Dermis microvascular lymphatic vessel endothelial cell (primary cell): ENCODE measurements at places on chromosomes 11 and 22. TPM values are rescaled to one million over a fixed set of nuclear protein-coding genes. Genes with fewer than 3 reads are reported as not detected.

MFNG gene
- 97.7 and 197 TPM in 2 replicates for total RNA-seq

OR9I1 gene
- total RNA-seq: not detected in 2 replicates

APOL3 gene
- 118 and 218 TPM in 2 replicates for total RNA-seq

TSPAN18 gene
- total RNA-seq: 26.3 and 47.2 TPM in 2 replicates

GAL gene
- total RNA-seq: 0.76 and 2.4 TPM in 2 replicates

RHOD gene
- 16.9 and 24.0 TPM in 2 replicates for total RNA-seq

OR51B5 gene
- not detected in 2 replicates for total RNA-seq

ANKRD13D gene
- 17.7 and 24.8 TPM in 2 replicates for total RNA-seq

OR8G1 gene
- under 0.01 TPM in 1 of 2 replicates, not detected in the other for total RNA-seq

LRP5 gene
- total RNA-seq: 55.8 and 107 TPM in 2 replicates

OR52E8 gene
- total RNA-seq: not detected in 2 replicates

OR8D4 gene
- not detected in 2 replicates for total RNA-seq

CYTH4 gene
- total RNA-seq: 0.13 TPM in 2 replicates

DSCAML1 gene
- total RNA-seq: not detected in 2 replicates

OR5B21 gene
- not detected in 2 replicates for total RNA-seq

FAM111B gene
- total RNA-seq: 11.0 and 14.4 TPM in 2 replicates

SMC1B gene
- total RNA-seq: under 0.01 TPM in 2 replicates

ADORA2A gene
- 2.7 and 3.0 TPM in 2 replicates for total RNA-seq

TMEM191B gene
- total RNA-seq: 0.13 and 0.77 TPM in 2 replicates

GRAP2 gene
- not detected in 2 replicates for total RNA-seq

SMTNL1 gene
- not detected in 2 replicates for total RNA-seq

AP2A2 gene
- 25.9 and 37.6 TPM in 2 replicates for total RNA-seq

RASL10A gene
- 2.3 and 11.4 TPM in 2 replicates for total RNA-seq

SLC39A13 gene
- 32.5 and 70.5 TPM in 2 replicates for total RNA-seq

SCN4B gene
- total RNA-seq: under 0.01 TPM in 2 replicates

FIBIN gene
- not detected in 2 replicates for total RNA-seq

KRTAP5-10 gene
- total RNA-seq: not detected in 2 replicates

OR52H1 gene
- 0.13 TPM in 2 replicates for total RNA-seq

MAPK11 gene
- 19.9 and 25.9 TPM in 2 replicates for total RNA-seq

XKR3 gene
- total RNA-seq: not detected in 2 replicates

TSSK2 gene
- total RNA-seq: not detected in 2 replicates
